Globus pallidus (tissue), 1 donor: ENCODE measurements at places on chromosomes 4 and X.

DNA sequence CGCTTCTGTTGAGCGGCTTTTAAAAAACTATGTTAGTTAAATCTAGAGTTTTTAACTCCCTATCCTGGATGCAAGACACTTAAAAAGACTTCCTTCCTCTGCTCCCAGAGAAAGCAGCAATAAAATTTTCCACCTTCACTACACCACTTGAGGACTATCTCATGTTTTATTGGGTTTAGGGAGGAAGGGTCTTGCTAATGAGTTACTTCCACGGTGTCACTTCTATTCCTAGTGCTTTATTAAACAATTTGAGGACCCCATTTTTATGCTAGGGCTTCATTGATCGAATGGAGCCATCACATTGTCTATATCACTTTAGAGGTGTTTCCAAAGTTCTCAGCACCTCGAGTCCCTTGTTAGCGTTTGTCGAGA lies 3.7 kb upstream of the STIM2 start:
- no peak for DNase-seq

- DNase-seq, result no peak
Measured at GRCh38 chr4:110170861-110171260, 27.6 kb downstream of the ELOVL6 start.

DNA sequence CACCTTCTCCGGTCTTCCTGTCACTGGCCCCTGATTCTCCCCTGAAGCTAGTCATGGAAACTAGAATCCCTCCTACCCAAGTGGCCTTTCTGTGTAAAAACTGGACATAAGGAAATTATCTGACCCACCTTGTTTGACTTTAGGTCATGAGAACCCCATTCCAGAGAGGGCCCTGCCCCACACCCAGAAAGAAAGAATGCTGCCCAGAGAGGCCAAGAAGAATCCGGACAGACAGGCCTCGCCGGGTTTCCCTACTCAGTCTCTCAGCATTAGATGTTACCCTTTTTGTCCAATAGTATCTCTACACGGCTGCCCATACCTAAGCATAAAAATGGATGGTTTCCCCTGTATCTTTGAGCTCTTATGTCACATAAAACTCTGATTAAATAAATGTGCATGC lies 83.3 kb upstream of the HELT start:
- DNase-seq, result no peak

GRCh38 chr4:169047956-169048355 lies 37.9 kb upstream of the CBR4 start:
- no peak for DNase-seq

- peak; percentile 73 for DNase-seq
Measured at GRCh38 chrX:40105835-40106675, 8.3 kb upstream of the BCOR start.

DNA sequence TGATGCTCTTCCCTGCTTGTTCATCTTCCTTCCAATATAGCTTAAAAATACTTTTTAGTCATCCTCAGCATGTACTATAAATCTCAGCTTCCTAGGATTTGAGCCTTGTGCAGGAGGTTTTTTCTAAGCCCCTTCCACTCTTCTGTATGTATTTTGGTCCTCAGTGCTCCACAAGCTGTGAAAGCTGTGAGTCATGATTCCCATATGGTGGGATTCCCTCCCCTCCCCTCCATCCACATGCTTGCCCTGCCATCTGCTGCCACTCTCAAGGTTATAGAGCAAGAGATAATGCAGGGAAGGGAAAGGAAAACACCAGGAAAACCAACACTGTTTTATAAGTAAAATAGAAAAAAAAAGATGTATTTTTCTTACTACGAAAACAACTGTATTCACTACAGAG lies 58.5 kb upstream of the AP1S2 start:
- DNase-seq, result no peak

DNA sequence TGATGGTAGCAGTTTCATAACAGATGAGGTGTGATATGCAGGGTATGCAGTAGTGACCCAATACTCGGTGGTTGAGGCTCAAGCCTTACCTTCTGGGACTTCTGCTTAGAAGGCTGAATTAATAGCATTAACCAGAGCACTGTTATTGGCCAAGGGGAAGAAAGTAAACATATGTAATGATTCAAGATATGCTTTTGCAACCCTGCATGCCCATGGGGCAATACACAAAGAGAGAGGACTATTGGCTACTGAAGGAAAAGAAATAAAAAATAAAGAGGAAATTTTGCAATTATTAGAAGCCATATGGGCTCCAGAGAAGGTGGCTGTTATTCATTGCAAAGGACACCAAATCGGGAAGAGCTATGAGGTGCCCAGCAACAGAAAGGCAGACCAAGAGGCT lies 8.7 kb downstream of the GAGE10 start:
- DNase-seq, result no peak

- DNase-seq, result no peak
Measured at GRCh38 chrX:132657876-132658275, 169.0 kb upstream of the MBNL3 start.

DNA sequence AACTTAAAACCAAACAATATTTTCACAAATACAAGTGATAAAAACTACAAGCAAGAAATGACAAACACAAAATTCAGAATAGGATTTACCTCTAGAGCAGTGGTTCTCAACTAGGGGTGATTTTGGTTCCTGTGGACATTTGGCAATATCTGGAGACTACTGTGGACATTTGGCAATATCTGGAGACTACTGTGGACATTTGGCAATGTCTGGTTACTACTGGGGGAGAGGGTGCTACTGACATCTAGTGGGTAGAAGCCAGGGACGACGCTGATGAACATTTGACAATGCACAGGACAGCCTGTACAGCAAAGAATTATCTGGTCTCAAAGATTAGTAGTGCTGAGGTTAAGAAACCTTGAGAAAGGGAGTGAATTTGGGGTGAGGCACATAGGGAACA lies 169.8 kb downstream of the CLCN4 start:
- DNase-seq, result peak; percentile 11

DNA sequence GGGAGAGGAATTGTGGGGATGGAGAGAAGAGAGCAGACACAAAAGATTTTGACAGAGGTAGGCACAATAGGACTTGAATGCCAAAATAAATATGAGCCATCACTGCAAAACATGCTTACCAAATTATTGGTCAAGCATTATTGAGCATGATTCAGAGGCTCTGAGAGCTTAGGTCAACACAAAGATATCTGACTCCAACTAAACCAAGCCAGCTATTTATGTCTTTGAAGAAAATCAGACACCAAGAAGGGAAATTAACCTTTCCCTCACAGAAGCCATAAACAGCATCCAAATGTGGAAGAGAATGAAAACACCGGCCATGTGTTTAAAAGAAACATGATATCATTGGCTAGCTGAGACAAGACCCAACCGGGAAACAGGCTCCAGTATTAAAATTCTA lies 323.2 kb downstream of the RAB28 start:
- no peak for DNase-seq

GRCh38 chrX:110410603-110411002 lies 52.0 kb downstream of the RTL9 start:
- DNase-seq, result no peak

DNA sequence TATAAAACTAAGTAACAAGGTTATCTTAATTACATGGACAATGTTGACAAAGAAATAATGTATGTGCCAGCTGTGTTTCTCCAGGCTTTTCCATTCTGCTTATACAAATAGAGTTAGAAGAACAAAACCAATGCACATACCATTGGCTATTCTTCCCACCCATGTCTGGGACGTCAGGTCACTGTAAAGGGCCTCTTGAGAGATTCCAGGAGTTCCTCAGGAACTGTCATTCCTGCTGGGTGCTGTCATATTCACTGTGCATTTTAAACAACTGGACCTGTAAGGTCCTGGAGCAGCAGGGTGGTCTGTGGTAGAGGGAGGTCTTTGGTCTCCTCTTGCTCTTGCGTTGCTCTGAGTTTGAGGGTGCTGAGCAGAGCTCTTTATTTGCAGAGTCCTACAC lies 74.6 kb upstream of the AP1S2 start:
- no peak for DNase-seq

DNA sequence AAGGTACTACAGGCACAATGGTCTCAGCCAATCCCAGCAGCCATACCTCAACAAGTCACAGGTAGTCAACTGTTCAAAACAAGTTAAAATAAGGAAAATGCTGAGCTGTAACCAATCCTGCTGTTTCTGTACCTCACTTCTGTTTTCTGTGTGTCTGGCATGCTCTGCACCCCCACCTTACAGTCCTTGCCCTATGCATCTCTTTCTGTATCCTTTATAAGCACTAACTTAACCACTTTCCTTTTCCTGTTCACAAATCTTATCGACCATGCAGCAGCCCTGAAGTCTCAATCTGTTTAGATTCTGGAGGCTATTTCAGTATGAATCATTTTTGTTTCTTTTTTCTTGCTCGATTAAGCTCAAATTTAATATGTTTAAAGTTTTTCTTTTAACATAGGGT lies 12.5 kb upstream of the FAM13A start:
- DNase-seq, result no peak

- no peak for DNase-seq
Measured at GRCh38 chrX:18769812-18770573, 62.5 kb downstream of the PPEF1 start.

DNA sequence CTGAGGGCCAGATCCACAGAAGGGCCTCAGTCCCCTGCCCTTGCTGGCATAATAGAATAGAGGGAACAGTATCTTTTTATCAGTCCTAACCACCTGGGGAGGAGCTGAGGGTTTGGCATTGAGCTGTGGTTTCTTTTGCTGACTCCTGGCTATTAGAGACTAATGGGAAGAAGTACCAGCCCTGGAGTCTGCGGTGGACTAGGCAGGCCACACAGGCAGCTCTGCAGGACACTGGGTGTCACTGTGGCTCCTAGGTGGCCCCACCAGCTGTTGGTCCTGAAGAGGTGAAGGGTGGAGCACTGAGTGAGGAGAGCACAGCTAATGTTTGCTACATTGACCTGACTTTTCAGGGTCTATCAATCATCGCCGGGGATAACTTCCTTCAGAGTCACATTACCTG lies 52.8 kb upstream of the GPC4 start:
- no peak for DNase-seq
